Activated CD4-positive, alpha-beta T cell treated with anti-CD3 and anti-CD28 coated beads, Interleukin-2, amount 10 ng/mL, durations not matched to agents 24 days and 14 days (primary cell): ENCODE measurements at places on chromosomes 3 and 15. TPM values are rescaled to one million over a fixed set of nuclear protein-coding genes. Genes with fewer than 3 reads are reported as not detected.
A peak's percentile ranks its signal among the peaks of the same experiment; 100 is the strongest.

- DNase-seq: no peak
These were observed 155.7 kb downstream of the B3GALNT1 start for GRCh38 chr3:160949460-160949859.

DNA sequence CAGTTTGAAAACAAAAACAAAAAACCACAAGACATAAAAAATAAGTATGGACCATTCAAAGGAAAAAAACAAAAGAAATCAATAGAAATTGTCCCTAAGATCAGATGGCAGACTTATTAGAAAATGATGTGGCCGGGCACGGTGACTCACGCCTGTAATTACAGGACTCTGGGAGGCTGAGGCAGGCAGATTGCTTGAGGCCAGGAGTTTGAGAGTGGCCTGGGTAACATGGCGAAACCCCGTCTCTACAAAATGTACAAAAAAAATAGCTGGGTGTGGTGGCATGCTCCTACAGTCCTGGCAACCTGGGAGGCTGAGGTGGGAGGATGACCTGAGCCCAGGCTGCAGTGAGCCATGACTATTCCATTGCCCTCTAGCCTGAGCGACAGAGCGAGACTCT, 16.6 kb downstream of the SPCS1 start:
- DNase-seq: no peak

DNA sequence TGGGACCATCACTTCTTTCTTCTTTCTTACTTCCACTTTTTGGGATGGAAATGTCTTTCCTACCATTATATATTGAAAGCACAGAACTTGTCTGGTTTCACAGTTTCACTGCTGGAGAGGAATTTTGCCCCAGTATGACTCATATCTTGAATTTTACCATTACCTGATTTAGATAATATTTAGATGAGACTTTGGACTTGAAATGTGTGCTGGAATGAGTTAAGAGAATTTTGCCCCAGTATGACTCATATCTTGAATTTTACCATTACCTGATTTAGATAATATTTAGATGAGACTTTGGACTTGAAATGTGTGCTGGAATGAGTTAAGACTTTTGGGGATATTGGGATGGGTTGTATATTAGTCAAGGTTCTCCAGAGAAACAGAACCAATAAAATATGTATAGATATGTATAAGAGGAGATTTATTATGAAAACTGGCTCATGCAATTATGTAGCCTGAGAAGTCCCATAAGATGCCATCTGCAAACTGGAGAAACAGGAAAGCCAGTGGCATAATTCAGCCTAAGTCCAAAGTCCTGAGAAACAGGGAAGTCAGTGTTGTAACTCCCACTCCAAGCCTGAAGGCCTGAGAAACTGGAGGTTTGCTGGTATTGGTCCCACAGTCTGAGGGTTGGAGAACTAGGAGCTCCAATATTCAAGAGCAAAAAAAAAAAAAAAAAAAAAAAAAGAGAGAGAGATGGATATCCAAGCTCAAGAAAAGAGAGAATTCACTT, 1029.2 kb downstream of the EPHA3 start:
- DNase-seq: no peak

GRCh38 chr3:149152420-149152819, 23.0 kb downstream of the HPS3 start:
- DNase-seq: peak; percentile 71

GRCh38 chr3:42505128-42505848, 2.8 kb downstream of the VIPR1 start:
- no peak for DNase-seq

GRCh38 chr3:170809007-170809974, 60.7 kb downstream of the RPL22L1 start:
- DNase-seq: peak; percentile 63

DNA sequence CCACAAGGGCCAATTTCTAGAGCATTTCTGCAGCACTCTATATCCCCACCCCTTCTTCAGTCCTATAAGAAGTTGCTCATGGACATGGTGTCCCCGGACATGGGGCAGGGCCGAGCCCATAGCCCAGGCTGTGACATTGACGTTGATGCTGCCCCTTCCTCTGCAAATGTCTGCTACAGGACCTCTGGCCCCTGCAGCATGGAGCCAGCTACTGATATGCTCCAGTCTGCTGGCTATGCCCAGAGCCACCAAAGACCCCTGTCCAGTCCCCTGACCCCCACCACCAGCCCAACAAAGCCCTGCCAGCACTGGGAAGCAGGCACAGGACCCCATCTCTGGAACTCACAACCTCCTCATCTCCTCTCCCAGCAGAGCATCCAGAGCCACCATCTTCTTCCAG, 120.1 kb upstream of the SMAD3 start:
- DNase-seq: no peak

DNA sequence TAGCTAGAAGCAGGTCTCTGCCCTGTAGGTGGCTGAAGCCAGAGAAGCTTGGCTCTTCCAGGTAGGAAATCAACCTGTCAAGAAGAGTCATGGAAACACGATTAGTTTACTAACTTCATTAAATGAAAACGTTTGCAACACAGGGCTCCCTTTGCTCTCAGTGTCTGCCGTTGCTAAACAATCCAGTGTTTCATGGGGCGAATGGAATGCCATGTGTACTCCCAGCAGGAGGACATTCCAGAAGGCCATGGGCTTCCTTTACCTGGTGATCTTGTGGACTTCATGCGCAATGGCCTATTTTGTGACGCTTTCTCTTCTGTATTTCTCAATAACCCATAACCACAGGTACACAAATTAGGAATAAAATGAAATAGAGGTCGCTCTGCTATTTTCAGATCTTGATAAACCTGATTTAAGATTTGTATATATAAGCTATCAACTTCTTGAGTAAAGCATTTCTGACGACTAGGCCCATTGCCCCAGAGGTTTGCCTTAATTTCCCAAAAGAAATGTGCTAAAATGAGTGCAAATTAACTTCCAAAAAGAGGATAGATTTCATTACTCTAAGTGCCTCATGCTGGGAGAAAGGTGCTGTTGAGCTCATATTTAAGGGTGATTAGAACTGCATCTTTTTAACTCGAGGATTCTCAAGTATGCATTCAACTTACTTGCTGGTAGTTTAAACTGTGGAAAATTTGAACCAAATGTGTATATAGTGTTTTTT, 171.0 kb downstream of the EPHA3 start:
- DNase-seq: no peak

DNA sequence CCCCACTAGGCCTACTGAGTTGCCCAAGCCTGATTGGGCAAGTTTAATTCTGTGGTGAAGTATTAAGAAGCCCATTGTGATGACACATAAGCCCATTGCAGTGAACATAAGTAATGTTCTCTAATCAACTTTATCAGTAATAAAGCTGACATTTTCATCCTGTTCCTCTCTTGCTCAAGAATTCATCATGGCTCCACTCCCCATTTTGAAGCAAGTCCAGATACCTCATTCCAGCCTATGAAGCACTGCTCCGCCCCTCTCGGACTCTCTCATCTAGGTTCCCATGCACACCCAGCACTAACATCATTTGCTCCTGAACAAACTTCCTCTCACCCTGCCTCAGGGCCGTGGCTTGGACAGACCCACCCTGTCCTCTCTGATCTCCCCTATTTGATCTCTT, 10.5 kb downstream of the SHF start:
- no peak for DNase-seq

GRCh38 chr15:36757189-36757814, 177.9 kb downstream of the CDIN1 start:
- no peak for DNase-seq

DNA sequence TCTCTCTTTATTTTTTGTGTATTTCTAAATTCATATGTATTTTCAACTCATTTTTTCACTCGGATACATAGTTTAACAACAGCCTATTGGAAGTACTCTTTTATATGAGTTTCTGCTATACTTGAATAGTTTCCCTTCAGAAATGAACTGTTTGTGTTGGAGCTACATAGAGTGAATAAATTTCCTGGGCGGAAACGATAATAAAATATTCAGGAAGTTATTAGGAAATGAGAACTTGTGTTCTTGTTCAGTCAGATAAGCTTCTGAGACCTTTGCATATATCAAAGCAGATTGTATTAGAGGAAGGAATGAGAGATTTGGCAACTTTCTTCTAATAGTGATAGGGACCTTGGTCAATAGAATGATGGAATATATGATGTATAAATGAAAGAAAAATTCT, 27.3 kb downstream of the NEO1 start:
- no peak for DNase-seq

The AMT gene
- total RNA-seq: 2.6 and 3.7 TPM in 2 replicates

The GAP43 gene
- not detected in 2 replicates for total RNA-seq

The ARRDC4 gene
- 1.0 and 1.1 TPM in 2 replicates for total RNA-seq

The KLHL18 gene
- total RNA-seq: 47.0 and 49.3 TPM in 2 replicates
